ENCODE measurements at places on chromosomes 1 and 21.
A peak's percentile ranks its signal among the peaks of the same experiment; 100 is the strongest.

DNA sequence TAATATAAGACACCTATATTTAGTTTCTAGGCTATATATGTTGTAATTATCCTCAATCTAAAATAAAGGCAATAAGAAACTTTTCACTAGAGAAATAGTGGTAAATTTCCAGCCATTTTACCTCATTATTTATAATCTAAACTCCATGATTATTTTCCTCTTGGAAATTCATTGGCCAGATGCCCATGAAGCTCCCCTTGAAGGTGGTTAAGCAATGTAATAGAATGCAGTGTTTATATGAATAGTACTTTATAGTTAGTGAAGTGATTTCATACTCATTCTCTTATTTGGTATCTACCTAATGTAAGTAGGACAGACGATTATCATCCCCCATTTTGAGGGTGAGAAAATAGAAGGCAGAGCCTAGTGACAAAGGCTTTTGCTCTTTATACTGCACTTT is 26.5 kb downstream of the NFYC start:
- DNase-seq, result no peak

DNA sequence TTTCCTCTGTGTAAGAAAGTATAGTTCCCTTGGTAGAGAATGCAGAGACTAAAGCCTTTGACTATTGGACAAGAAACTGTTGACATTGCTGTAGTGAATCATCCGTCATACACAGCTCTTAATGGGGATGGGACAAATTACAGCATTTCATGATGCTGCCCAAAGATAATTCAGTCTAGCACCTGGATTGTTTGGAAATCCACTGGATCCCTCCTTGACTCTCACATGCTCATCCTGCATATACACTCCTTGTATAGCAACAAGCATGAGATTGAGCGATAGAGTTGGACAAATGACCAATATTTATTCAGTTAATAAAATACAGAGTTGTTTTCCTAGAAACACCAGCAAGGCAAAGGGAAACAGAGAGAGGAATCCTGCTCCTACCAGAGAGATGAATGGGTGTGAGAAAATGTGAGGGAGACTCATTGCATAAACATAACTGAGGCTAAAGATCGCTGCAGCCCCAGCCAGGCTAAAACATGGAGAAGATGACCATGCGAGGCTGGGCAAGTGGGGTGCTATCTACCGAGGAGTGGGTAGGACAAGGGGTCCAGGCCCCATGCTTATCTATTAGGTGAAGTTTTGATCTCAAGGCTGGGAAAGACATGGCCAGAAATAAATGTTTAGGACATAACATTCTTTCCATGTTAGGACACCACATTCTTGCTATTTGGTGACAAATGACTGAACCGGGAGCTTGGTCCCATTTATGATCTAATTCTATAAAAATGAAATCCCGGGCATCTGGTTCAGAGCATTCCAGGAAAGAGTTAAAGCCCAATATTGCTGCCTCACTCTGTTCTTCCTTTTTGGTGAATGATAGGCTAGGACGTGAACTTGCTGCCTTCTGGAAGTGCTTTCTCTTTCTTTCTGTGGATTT is 153.2 kb downstream of the TGFB2 start:
- no peak for DNase-seq

DNA sequence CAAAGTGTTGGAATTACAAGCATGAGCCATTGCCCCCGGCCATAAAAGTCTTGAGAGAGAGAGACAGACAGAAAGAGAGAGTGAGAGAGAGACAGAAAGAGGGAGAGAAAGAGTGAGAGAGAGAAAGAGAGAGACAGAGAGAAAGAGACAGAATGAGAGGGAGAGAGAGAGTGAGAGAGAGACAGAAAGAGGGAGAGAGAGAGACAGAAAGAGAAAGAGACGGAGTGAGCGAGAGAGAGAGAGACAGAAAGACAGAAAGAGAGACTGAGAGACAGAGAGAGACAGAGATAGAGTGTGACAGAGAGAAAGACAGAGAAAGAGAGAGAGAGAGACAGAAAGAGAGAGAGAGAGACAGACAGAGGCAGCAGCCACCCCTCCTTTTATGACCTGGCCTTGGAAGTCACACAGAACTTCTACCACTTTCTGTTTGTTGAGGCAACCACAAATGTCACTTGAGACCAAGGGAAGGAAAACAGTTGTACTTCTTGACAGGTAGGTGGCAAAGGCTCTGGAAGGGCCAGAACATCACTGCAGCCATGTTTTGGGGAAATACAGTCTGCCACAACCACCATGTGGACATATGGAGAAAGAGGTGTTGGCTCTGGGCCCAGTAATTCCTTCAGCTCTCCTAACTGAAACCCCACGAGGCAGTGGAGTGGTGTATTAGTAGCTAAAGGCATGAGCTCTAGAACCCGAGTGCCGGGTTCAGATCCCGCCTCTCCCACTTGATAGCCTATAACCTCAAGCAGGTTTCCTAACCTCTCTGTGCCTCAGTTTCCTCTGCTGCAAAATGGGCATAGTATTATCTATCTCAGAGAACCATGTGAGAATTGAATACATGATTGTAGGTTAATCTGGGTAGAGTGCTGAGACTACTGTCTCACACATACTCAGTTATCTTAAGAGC is 50.6 kb downstream of the TNFRSF8 start:
- DNase-seq, result no peak

DNA sequence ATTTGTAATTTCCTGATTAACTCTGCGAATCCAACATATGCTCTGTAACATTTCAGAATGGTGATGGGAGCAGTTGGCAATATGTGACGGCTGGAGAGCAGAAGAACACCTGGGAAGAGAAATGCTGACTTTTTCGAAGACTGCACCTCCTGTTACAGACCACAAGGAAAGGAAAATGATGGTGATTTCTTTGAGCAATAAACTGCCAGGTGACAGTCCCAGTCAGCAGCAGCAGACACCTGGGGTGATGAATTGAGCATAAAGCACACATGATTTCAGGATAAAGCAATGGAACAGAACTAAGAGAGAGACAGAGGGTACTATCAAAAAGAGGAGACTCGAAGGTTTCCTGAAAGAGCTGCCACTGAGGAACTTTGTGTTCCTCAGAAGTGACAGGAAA is 528.6 kb downstream of the NEGR1 start:
- no peak for DNase-seq

- no peak for DNase-seq
Observed at GRCh38 chr1:14803002-14803789, 204.7 kb downstream of the KAZN start.

- DNase-seq, result no peak
Observed at GRCh38 chr1:152048416-152049009, 11.7 kb upstream of the S100A11 start.

- no peak for DNase-seq
Observed at GRCh38 chr1:116504308-116505156, 66.3 kb downstream of the CD58 start.

DNA sequence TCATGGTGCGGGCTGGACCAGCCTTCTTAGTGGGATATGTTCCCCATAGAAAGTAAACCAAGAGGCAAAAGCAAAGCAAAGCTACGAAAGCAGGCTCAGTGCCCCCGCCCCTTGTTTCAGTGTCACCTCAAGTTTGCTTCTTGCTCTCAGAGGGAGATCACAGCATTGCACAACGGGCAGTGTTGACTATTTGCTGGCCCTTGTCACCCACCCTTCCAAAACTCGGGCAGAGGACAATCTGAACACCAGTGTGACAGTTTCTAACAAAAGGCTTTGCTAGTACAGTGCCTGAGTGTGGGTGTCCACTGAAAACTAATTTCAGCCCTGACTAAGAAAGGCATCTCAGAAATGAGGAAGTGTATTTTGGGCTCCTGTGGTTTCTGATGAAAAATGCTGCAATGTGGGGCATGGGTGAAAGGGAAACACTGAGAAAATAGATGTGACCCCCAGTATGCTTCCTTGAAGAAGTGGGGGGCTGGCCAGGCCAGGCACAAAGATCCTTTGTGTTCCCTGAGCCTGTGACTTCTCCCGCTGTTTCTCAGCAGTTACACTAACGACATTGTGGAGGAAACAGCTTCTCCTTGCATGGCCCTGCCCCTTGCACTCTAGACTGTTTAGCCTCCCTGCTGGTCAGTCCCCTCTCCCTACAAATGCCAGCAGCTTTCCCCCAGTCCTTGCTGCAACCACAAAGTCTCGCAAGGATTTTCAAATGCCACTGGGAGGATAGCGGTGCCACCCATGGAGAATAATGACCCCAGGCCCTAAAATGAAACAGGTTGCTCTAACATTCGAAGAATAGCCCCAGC is 33.3 kb upstream of the KCNE1 start:
- DNase-seq, result peak; percentile 60

- no peak for DNase-seq
Observed at GRCh38 chr1:5725855-5726585, 266.2 kb downstream of the NPHP4 start.

DNA sequence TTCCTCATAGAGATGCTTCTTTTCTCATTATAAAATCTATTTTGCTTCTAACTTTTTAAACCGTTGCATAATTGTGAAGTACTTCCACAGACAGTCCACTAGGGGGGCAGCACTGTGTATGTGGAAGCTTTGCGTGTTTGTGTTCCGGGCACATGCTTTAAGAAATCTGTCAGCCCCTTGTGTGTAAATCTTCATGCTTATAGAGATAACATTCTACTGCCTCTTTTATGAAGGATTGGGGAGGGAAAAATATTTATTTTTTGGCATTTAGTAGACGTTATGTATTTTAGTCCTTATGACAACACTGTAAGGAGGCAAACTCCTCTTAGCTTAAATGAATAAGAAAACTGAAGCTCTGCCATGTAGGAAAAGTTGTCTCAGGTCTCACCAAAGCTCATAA is 157.3 kb upstream of the PTGFR start:
- no peak for DNase-seq

GRCh38 chr1:52057255-52057654 is 1.2 kb downstream of the BTF3L4 start:
- no peak for DNase-seq

DNA sequence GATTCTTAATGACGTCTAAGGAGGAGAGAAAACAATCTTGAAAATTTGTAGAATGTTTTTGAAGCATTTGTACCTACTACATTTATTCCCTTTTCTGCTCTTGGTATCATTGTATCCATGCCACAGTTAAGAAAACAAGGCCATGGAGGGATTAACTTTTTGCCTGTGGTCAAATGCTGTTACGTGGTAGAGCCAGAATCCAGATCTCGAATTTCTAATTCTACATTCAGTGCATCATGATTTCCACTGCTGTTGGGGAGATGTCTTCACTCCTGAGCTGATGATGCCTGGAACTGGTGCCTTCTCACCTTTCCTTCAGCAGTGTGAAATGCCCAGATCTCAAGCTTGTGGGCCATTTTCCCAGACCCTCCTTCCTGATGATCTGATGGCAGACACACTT is 175.6 kb downstream of the HHAT start:
- DNase-seq, result no peak

- no peak for DNase-seq
Observed at GRCh38 chr1:36135796-36136195, 10.8 kb upstream of the COL8A2 start.

DNA sequence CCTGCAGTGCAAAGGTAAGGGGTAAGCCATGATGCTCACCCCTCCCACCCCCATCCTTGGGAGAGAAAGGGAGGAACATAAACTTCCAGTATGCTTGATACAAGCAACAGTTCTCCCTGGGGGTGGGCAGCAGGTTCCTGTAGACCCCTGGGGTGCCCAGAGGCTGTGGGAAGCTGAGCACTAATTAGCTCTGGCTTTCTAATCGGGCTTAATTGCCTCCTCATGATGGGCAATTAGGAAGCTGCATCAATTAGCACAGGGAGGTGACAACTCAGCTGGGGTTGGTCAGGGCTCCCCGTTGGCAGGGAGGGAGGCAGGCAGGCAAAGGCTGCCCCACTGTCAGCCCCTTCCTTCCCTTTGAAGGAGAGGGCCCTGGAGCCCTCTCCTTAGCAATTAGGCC is 15.7 kb upstream of the LMNA start:
- no peak for DNase-seq

DNA sequence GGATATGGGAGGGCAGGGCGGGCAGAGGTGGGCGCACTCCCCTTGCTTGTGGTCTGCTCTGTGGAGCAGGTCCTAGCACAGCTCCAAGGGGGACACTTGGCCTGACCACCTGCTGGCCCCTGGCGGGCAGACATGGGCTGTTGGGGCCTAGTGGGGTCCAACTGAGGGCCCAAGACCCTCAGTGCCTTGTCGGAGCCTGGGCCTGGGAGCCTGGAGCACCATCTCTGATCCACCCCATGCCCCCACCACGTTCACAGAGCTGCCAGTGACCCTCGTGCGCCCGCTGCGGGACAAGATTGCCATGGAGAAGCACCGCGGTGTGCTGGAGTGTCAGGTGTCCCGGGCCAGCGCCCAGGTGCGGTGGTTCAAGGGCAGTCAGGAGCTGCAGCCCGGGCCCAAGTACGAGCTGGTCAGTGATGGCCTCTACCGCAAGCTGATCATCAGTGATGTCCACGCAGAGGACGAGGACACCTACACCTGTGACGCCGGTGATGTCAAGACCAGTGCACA is 70.6 kb downstream of the OBSCN start:
- no peak for DNase-seq

DNA sequence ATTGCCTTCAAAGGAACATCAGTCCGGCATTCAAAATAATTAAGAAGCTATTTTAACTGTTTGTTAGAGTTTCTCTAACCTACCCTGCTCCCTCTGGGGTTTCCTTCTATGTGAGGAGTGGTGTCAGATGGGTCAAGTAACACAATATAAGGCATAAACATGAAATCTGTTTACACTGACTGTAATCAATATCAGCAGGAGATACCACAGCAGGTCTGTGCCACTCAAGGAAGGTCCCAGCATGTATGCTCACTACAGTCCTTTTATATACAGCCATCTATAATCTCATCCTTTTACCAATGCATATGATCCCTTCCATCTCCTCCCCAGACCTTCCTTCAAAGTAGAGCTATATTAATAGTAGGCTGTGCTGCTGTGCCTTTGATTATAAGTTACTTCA is 25.4 kb downstream of the EEIG2 start:
- no peak for DNase-seq

- DNase-seq, result peak; percentile 87
Observed at GRCh38 chr1:55400508-55400907, 185.3 kb upstream of the USP24 start.

DNA sequence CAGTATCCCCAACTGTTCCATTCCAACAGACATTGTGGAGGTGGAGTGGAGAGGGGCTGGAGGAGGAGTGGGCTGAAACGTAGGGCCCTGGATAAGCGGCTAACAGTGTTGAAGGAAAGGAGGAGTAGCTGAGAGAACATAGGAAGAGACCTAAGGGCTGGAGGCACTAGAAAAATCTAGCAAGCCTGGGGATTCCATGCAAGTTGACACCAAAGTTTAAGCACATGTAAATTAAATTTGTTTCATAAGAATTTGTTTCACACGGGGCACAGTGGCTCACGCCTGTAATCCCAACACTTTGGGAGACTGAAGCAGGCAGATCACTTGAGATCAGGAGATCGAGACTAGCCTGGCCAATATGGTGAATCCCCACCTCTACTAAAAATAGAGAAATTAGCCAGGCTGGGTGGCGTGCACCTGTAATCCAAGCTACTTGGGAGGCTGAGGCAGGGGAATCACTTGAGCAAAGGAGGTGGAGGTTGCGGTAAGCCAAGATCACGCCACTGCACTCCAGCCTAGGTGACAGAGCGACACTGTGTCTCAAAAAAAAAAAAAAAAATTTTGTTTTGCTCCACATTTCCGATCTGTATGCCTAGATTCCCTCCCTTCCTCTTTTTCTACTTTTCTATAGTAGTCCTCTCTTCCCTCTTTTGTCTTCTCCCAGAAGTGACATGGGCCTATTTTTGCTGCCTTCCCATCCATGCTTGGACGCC is 530 bp upstream of the CD244 start:
- no peak for DNase-seq

All from AG09319 (cell line).